ENCODE measurements at places on chromosomes 6 and 20.

GRCh38 chr20:61881416-61881815 is 184.3 kb downstream of the TAF4 start:
- DNase-seq: no peak

DNA sequence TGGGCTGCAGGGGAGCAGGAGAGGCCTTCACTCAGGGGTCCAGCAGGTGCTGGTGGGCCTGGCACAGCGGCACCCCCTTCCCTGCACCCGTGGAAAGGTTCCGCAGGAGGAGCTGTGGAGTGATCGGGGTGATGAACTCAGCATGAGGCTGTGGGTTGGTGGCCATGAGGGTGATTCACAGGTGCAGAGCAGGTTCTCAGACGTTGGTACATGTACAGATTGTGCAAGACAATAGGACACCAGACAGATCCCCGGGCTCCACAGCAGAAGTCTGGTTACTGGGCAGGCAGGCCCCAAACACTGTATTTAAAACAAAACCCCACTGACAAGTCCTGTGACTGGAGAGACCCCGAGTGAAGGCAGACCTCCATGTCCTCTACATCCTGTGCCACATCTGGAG is 151.6 kb upstream of the CDH4 start:
- DNase-seq: no peak

DNA sequence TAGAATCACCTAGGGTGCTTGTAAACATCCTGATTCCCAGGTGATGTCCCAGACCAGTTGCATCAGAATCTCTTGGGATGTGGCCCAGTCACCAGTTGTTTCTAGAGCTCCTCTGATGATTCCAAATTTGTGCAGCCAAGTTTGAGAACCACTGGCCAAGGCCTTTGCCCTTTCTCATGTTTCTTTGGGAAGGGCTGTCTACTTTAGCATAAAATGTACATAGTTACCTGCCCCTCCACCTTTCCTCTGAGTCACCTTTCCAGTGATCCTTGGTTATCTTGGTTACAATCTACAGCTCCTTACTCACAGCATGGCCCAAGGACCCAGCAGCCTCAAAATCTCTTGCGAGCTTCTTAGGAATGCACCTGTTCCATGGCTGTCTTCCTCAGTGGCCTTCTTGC is 266.4 kb upstream of the PRND start:
- no peak for DNase-seq

- no peak for DNase-seq
These were observed 889 bp upstream of the CHMP4B start for GRCh38 chr20:33810259-33810658.

GRCh38 chr6:43454696-43455530 is 435 bp downstream of the DLK2 start:
- peak; percentile 87 for DNase-seq

- DNase-seq: peak; percentile 52
These were observed 658 bp downstream of the RIN2 start for GRCh38 chr20:19758501-19759331.

GRCh38 chr6:52104979-52105378 is 17.6 kb upstream of the PKHD1 start:
- no peak for DNase-seq

DNA sequence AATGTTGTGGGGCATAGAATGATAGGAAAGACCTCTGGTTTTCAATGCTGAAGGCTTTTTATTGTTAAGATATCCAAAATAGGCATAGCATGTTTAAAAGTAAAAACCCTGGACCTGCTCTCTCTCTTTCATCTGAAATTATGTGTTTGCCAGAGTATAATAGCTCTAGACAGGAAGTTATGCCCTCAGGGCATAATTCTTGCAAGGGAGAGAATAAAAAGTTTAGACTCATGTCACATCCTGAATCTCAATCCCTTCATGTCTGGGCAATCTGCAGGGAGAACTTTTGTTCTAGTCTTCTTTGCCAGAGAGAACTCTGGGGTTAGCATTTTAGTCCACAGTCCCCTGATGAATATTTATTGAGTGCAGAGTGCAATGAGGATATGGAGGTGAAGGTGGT is 297.3 kb upstream of the FLRT3 start:
- DNase-seq: no peak

GRCh38 chr6:147715035-147715434 is 206.5 kb downstream of the SAMD5 start:
- DNase-seq: no peak

Data from hepatic stellate cell (primary cell).